ENCODE measurements at places on chromosomes 13 and 19.

DNA sequence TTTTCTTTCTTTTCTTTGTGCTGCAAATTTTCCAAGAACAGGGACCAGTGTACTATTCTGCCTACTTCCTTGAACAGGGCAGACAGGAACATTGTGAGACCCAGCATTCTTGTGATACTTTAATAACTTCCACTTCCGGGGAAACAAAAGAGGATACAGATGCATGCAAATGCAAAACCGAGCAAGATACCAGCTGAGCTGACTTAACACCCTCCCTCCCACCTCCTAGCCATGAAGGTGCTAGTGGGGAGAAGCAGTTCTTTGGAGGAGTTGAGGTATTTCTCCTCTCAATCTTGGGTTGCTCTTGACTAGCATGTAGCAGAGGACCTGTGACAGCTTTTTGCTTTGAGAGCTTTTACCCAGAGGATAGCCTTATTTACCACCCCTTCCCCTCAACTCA lies 111.2 kb downstream of the KLF5 start:
- DNase-seq: no peak

DNA sequence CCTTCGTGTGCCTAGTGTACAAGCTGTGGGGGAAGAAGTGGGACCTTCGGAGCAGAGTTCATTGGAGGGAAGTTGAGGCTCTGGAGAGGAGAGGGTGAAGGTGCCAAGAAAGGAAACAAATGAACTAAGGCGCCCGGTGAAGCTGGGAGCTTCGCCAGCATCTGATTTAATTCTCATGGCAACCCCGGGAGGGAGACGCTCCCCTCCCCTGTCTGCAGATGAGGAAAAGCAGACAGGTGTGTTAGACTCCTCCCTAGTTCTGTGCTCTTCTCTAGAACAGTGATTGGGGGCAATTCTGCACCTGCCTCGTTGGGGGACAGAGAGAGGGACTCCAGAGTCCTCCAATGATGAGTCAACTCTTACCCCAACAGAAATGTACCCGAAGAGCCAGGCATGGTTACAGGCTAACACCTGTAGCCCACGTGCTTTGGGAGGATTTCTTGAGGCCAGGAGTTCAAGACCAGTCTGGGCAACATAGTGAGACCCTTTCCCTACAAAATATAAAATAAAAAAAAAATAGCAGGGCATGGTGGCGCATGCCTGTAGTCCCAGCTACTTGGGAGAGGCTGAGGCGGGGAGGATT lies 4.2 kb downstream of the SSC5D start:
- no peak for DNase-seq

- DNase-seq: no peak
These were observed 88.2 kb upstream of the ARGLU1 start for GRCh38 chr13:106656186-106656585.

GRCh38 chr19:27906081-27906480 lies 1306.9 kb downstream of the UQCRFS1 start:
- DNase-seq: no peak
